ENCODE measurements at places on chromosomes 7 and 10.

DNA sequence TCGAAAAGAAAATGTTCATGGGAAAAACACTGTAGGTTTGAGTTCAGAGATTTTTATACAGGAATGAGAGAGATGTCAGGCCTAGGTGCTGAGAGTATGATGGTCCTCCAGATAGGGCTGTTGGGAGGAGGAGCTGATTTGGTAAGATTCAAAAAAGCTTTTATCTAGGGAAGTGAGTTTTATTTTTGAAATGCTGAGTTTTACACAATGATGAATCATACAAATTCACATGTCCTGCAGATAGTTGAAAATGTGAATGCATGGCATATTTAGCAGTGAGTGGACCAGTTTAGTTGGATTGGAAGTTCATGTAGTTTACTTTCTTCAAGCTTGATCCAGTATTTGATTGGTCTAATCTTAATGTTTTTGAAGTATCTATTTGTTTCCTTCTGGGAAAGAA is 154.8 kb downstream of the LRRC4 start:
- DNase-seq, result no peak

DNA sequence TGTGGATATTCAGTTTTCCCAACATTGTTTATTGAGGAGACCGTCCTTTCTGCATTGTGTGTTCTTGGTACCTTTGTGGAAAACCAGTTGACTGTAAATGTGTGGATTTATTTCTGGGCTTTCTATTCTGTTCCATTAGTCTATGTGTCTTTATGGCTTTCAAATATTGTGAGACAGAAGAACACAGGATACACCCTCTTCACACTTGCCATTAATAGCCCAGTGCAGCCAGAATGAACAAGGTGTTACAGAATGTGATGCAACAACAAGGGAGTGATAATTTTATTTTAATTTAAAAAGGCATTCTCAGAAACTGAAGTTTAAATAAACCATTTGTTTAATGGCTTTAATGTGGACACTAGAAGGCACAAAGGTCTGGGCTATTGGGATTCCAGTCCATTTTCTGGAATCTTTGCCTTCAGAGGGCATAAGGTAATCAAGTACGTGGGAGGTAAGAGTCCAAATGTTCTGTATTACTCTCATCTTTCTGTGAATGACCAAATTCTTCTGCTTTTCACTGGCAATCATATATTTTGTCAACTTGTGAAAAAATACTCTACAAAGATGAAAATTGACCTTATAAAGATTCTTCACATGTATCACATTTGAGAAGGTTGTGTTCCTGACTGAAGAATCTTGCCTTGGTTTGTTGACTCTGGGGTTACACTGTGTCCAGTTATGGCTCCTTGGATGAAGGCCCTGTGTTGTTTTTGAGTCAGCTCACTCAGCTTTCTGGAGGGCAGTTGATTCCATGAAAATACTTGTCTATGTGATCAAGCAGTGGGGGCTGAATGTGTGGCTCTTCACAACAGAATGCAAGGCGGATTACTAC is 962.7 kb downstream of the LRMDA start:
- no peak for DNase-seq

DNA sequence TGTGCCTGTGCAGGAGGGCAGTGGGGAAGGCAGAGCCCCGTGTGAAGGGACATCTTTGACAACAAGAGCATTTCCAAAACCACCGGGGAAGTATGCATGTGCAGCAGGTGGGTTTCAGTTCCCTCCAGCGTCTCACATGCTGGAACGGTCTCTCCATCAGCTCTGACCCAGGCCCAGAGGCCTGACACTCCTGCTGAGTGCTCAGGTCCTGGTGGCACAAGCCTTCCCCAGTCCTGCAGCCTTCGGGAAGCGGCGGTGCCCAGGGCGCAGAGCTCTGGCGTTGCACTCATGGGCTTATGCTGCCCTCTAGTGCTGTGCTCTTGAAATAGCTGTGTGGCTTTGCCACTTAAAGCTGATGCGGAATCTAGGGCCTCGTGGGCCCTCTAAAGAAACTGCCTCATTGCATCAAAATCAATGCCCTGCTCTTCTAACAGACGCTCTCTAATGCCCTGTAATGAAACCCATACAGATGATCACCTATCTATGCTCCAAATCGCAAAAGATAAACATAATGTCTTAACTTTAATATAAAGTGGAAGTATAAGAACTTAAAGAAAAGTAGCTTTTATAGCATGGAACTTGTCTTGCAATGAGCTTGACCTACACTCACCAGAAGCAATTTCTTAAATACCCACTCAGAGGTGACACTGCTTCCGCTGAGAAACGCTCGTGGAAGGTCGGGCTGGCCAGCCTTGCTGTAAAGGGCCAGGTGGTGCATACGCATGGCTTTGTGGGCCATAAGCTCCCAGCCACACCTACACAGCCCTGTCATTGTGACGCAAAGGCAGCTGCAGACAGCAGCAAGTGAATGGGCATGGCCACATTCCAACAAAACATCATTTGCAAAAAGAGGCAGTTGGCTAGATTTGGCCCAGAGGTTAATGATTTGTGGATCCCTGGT is 38.6 kb downstream of the CLRN3 start:
- peak; percentile 15 for DNase-seq

DNA sequence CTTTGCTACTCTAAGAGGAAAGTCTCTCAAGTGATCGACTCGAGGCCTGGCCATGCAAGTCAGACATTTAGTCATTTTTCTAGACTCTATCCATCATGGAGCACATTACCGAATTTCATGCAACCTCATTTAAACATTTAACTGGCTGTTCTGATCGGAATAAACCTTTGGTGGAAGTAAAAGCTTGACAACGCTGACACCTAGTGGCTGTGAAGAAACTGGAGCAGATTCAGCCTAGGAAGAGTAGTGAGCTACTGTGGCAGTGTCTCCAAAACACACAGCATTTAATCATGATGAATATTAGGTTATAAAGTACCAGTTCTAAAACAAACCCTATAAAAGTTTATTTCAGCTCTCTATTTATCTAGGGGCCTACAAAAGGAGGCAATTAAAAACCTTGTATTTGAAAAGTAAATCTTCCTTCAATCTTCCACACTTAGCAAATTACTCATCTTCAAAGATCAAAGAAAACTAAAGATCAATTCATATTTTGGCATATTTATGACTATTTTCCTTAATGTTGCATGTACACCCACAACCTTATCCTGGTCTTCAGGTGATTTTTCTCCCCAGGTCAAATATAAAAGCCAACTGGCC is 175.0 kb downstream of the CTNNA3 start:
- no peak for DNase-seq

- no peak for DNase-seq
These were observed 227.9 kb upstream of the PRSS58 start for GRCh38 chr7:142485617-142486226.

DNA sequence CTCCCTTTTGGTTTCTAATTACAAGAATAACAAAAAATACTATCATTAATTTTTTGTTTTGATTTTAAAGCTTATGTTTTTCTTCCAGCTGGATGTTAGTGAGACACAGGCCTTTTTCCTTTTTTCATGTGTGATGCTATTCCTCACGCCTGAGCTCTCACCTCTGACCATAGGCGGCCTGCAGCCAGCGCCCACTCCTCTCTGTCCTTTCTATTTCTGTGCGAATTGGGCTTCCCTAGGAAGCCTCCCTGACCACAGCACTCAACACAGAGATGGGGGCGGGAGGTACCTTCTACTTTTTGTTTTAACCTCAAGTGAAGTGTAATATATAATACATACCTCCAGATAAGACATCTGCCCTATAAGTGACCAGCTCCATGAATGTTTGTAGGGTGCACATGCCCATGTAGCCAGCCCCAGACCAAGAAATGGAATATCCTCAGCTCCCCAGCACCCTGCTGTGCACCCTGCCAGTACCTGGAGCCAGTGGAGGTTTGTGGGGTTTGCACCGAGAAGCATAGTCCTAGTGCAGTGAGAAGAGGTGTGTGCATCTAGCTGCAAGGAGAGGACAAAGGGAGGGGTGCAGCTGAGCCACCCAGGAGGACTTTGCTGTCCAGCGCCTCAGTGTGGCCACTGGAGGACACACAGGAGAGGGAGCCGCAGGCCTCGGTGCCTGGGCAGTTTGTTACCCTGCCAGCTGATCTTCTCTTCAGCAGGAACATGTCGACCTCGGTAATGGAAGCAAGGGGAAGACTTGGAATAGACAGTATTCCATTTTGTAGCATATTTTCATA is 38.5 kb downstream of the BNIP3 start:
- DNase-seq, result no peak
